ENCODE measurements at places on chromosomes 13 and 19.

DNA sequence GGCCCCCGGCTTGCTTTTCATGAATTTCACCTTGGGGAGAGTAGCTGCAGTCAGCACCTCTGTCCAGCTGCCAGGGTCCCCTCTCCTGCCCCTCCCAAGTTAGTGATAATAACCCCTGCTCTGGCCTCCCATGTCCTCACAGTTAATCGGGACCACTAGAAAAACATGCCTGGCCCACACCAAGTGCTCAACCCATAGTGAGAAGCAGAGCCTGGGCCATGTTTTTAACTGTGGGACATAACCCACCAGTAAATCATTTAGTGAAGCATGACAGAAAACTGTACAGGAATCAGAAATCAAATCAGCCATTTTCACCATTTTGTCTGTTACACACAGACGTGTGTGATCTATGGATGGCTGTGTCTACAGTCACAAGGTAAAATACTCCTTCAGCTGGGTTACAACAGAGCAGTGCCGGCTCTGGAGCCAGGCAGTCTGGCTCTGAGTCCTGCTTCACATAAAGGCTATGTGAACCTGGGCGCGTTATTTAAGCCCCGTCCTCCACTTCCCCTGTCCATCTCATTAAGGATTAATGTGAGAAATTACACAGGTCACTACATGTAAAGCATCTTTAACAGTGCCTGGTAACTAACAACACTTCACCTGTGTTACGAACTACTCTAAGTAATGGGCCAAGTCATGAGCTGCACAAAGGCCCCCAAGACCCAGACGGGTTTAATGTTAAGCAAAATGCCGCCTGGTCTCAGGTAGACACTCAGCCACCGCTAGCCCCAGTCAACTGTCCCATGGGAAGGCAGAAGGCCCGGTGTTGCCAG is 7.6 kb upstream of the ECH1 start:
- DNase-seq, result no peak

- no peak for DNase-seq
These were observed 29.1 kb downstream of the ATP12A start for GRCh38 chr13:24709186-24709913.

- DNase-seq, result no peak
These were observed 12.8 kb upstream of the CERS4 start for GRCh38 chr19:8196271-8196927.

GRCh38 chr13:110042253-110042950 is 256.0 kb upstream of the IRS2 start:
- DNase-seq, result no peak

- DNase-seq, result peak; percentile 87
These were observed 1141.0 kb upstream of the PRR20A start for GRCh38 chr13:55999709-56000108.

DNA sequence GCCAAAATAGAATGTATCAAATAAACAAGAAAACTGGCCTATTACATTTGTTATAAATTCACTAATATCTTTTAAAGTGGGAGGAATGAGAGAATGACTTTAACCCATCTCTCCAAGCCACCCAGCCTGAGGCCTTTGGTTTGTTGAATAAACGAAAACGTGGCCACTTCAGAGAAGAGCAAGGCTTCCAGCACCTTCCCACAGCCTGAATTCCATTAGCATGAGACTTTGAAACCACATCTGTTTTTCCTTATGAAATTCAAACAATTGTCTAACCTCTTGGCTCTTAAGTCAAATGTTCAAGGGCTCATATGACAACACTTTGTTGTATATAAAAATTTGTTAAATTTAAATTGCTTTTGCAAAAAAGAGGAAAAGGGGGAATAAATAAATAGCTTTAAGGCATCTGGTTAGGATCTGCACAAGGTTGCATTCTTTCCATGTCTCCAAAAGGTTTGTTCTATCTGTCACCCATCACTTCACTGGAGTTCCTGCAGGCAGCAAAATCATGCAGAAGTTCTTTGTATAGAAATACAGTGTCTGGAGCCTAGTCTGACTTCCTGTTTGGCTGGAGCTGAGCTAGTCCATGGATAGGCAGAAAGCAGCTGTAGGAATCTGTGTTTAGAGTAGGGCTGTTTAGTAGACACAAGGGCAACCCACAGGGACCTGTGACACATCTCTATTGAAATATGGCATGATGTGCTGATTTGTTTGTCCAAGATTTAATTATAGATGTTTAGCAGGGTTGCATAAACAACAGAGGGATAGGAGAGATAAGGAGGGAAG is 502.3 kb downstream of the KCTD12 start:
- DNase-seq, result peak; percentile 6

- no peak for DNase-seq
These were observed 1.9 kb upstream of the TMEM59L start for GRCh38 chr19:18610556-18611326.

DNA sequence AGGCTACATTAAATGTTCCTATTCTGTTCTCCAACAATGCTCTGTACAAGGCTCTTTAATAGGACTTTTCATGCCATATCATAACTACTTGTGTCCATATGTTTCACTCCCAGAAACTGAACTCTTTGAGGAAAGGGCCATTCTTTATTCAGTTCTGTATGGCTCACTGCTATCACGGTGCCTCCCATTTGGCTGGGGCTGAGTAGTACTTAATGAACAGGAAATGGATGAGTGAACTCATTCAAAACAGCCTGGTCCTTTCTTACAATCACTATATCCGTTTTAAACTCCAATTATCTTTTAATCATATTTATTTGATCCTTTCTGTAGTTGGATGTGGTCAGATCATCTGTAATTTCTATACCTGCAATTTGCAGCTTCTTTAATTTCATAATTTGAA is 410.6 kb downstream of the TBC1D4 start:
- DNase-seq, result no peak

DNA sequence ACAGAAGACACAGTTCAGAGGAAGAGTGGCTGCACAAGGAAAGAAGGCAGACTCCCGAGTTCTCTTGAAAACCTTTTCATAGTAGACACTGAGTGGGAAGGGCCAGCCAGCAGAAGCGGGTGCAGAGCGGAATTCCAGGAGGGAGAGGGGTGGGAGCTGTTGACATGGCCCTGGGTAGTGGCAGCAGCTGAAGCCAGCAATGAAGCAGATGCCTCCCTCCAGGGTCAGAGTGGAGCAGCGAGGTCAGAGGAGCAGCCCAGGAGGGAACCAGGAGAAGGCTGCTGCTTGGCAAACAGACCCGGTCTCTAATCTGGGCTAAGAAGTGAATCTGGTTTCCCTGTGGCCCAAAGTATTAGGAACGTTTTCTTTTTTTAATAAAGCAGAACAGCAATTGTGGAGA is 73.9 kb upstream of the SPATA13 start:
- DNase-seq, result no peak

- DNase-seq, result no peak
These were observed 23.1 kb upstream of the TNFRSF19 start for GRCh38 chr13:23547000-23547590.

- no peak for DNase-seq
These were observed 16.2 kb upstream of the KATNAL1 start for GRCh38 chr13:30323524-30323923.

DNA sequence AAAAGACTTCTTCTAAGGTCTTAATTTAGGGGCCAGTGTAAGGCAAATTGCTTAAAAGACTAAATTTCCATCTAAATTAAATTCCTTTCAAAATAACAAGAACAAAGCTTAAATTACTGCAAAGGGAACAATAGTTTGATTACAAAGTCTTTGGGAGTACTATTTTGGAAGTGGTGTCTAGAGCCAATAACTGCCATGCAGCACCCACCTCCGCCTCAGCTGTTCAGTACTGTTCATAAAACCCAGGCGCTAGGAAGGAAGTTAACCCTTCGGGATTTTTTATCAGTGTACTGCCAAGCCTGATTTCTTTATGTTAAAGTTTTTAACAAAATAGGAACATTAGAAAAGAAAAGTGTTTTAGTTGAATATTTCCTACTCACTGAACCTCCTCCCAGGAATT is 210.1 kb downstream of the LIG4 start:
- no peak for DNase-seq

DNA sequence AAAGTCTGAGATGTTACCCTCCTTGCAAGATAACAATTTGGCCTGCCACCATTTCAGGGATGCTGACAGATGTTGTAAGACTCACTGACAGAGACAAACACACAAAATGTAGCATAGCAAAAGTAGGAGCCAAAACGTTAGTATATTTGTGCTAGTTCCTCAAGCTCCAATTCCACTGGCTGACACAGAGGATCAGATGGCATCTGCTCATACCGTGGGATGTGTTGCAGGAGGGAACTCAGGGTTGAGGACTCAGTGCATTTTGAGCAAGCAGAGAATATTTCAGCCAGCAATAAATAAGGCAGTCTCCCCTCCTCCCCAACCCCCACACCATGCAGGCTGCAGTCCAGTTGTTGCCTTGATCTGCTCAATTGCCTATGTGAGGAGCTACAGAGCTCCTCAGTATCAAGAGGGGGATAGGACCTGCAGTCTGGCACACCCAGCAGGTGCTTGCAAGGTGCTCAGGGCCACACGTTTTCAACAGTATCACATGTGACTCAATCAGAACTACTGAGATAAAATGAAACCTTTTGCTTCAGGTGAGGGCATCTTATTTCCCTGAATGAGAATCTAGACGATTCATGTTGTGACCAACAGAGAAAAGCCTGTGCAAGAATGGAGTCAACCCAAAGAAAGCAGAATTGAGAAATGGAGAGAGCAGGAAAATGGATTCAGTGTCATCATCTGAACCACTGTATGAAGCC is 23.6 kb upstream of the LRCH1 start:
- no peak for DNase-seq

GRCh38 chr13:35473206-35473775 is 3.2 kb downstream of the MAB21L1 start:
- DNase-seq, result no peak

DNA sequence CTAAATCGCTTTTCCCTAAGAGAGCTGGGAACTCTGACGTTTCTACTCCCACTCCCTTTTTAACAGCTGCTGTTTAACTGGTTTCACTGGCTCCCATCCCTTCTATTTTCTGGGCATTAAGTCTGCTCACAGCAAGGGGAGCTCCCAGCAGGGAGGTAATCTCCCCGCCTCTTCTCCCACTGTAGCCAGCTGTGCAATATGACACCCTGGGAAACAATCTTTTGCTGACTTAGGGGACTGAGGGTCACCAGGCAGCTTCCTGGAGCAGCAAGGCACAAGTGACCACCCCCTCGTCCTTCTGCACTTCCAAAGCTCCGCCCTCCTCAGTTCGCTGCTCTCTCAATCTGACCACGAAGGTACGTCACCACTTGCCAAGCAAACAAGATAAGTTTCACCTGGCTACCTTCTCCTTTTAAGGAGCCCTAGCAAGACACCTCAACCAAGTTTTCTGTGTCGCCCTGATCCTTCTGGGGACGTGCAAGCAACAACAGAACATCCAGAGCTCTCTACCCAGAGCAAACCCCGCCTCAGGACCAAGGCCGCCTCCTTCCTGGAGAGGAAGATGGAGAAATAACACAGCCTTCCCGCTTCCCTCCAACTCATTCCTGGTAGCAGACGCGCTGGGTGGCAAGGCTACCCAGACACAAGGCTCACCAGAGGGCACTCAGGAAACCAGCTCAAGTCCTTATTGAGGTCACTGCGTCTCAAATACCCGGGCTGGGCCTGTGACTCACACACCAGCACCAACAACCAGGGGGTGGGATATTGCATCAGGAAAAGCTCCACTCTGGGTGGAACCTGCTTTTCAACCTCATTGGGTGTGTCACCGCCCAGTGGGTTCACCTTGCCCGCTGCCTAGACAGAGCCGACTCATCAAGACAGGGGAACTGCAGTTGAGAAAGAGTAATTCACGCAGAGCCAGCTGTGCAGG is 92.4 kb downstream of the STK24 start:
- peak; percentile 76 for DNase-seq

- DNase-seq, result no peak
These were observed 211.5 kb downstream of the LMO7 start for GRCh38 chr13:75847588-75847987.

GRCh38 chr19:18646535-18647370 is 9.9 kb downstream of the KLHL26 start:
- DNase-seq, result no peak

GRCh38 chr19:13154911-13155471 is 4.8 kb downstream of the IER2 start:
- DNase-seq, result peak; percentile 25

- DNase-seq, result no peak
These were observed 203.3 kb upstream of the IRS2 start for GRCh38 chr13:109989686-109990085.

DNA sequence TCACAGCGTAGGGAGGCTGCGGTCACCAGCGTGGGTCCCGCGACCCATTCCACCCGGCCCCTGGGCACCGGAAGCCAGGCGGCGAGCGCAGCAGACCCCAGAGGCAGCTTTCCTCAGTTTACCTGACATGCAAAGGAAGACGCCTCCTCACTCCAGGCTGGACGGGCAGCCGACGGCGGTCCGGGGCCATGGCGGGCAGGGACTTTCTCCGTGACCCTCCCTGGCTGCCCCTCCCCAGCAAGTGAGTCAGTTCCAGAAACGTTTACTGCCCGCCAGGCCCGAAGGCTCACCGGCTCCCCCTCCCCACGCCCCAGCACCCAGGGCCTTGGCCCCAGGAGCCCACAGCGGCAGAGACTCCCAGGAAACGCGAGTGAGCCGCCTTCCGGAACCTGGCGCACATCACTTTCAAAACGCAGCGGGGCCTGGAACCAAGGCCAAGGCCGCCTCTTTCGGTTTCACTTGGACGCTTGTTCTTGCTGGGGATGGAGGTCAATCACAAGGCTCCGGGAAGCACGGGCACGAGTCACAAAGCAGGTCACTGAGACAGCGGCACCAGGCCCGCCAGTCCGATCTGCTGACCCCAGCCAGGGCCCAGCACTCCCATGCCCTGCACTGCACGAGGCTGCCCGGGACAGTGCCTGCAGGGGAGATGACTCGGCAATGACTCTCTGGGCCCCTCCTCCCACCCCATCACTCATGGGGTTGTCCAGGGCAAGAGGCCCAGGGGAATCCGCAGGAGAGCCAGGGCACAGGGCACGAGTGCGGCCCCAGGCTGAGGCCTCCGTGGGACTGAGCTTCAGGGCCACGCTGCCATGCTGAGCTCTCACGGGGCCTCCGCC is 5.3 kb downstream of the SBNO2 start:
- DNase-seq, result no peak

- peak; percentile 3 for DNase-seq
These were observed 127.0 kb downstream of the IER2 start for GRCh38 chr19:13277104-13277809.

- DNase-seq, result no peak
These were observed 14.9 kb downstream of the FXYD5 start for GRCh38 chr19:35169221-35169995.
